ENCODE measurements at places on chromosomes 6 and 20. TPM values are rescaled to one million over a fixed set of nuclear protein-coding genes. Genes with fewer than 3 reads are reported as not detected.

KCNK5 gene
- total RNA-seq = 0.78 TPM

GJA10 gene
- total RNA-seq = not detected

ASIP gene
- total RNA-seq = not detected

MBOAT1 gene
- 20.6 TPM for total RNA-seq

TRIM40 gene
- total RNA-seq = 0.22 TPM

CD109 gene
- total RNA-seq = 0.30 TPM

WFDC9 gene
- total RNA-seq = not detected

TOX2 gene
- total RNA-seq = 1.7 TPM

IPCEF1 gene
- 50.4 TPM for total RNA-seq

PRL gene
- total RNA-seq = not detected

DEFB113 gene
- total RNA-seq = not detected

MCUR1 gene
- 10.2 TPM for total RNA-seq

RAET1L gene
- total RNA-seq = not detected

BACH2 gene
- 69.9 TPM for total RNA-seq

HTR1E gene
- total RNA-seq = not detected

MUC21 gene
- not detected for total RNA-seq

SPATA25 gene
- 0.94 TPM for total RNA-seq

BPIFB4 gene
- total RNA-seq = not detected

GPR63 gene
- 0.80 TPM for total RNA-seq

PBOV1 gene
- total RNA-seq = not detected

DDO gene
- total RNA-seq = 0.21 TPM

EPPIN gene
- not detected for total RNA-seq

HLA-DQA1 gene
- 21.5 TPM for total RNA-seq

OOEP gene
- total RNA-seq = not detected

HLA-DQA2 gene
- total RNA-seq = 0.70 TPM

RNF182 gene
- 0.25 TPM for total RNA-seq

ENPP5 gene
- total RNA-seq = 0.52 TPM
